ENCODE measurements at places on chromosomes 13 and 19.

DNA sequence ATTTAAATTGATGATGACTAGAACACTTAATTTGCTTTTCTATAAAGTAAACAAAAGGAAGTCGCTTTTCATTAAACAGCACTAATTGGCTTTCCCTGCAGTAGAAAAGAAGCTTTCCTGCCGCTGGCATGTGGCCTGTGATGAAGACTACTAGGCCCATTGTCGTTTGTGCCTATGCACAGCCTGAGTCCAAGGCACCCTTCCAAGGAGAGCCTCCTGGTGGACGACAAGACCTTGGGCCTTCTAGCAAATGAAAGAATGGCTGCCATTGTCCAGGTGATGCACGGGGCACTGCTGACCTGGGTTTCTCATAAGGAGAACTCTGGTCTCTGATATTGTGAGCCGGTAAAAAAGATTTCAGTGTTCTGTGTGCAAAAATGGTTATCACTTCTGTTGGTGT is 233.0 kb downstream of the COL4A1 start:
- DNase-seq = no peak

DNA sequence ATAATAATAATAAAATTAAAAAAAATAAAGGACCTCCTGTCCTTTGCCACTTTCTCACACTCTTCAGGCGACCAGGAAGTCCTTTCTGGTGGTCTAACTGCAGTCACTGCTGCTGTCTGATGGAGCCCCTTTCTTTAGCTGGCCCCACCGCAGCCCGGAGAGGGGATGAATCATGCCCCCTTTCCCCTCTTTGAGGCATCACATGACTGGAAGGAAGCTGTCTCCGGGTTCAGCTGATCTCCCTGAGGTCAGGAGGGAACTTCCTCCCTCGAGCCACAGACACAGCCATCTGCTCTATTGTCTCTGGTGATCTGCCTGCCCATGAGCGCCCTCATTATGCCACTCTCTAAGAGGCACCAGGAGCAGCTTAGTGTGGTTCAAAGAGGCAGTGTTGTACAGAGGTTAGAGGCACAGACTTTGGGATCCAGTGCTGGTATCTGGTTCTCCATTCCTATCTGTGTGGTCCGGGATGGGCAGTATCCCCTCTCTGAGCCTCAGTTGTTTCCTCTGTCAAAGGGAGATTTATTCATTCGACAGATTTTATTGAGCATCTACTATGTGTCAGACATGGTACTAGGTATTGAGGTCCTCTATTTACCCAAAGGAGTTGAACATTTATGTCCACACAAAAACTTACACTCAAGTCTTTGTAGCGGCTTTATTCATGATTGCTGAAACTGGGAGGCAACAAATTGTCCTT is 30.0 kb downstream of the VAV1 start:
- DNase-seq = peak; percentile 45

- DNase-seq = no peak
These were observed 42.1 kb downstream of the TSHZ3 start for GRCh38 chr19:31307071-31307669.

GRCh38 chr19:17481986-17482385 is 11.7 kb downstream of the SLC27A1 start:
- DNase-seq = no peak

DNA sequence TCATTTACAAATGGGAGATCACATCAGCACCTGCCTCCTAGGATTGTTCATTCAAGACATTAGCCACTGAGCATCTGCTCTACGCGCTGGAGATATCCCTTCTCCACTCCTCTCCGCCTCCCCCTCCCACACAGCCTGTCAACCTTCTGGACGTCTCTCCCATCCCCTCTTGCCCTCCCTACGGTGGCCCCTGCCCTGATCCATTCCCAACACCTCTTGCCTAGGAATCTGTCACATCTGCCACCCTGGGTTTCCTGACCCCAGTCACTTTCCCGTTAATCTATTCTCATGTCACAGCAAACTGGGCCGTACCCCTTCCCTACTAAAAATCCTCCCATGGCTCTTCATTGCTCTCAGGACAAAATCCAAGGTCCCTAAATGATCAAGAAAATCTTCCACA is 10.3 kb downstream of the DYRK1B start:
- DNase-seq = no peak

DNA sequence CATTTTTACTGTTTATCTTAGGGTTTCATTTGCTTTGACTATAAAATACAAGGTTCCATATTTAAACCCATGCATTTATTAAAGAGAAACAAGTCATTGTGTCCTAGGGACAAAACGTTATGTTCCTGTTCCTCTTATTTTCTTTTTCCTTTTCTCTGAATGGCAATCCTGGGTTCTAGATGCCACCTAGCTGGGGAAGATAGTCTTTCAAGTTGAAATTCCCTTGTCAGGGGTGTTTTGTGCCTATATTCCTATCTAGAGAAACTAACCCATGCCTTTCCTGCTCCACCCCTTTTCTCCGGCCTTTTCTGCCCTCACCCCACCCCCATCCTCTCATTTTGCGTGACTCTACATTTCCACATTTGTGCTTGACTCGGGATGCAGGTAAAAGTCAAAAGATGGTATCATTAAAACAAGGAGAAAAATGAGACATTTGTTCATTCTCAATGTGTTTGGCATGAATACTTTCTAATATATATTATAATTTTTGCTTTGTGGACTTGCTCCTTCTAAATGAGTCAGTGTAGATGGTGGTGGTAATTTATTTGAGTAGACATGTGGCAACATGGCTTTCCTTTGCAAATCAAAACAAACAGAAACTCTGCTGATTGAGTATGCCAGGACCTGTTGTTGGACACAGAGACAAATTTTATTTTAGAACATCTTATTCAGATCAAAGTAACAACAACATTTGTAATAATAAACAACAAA is 26.8 kb upstream of the STARD13 start:
- no peak for DNase-seq

DNA sequence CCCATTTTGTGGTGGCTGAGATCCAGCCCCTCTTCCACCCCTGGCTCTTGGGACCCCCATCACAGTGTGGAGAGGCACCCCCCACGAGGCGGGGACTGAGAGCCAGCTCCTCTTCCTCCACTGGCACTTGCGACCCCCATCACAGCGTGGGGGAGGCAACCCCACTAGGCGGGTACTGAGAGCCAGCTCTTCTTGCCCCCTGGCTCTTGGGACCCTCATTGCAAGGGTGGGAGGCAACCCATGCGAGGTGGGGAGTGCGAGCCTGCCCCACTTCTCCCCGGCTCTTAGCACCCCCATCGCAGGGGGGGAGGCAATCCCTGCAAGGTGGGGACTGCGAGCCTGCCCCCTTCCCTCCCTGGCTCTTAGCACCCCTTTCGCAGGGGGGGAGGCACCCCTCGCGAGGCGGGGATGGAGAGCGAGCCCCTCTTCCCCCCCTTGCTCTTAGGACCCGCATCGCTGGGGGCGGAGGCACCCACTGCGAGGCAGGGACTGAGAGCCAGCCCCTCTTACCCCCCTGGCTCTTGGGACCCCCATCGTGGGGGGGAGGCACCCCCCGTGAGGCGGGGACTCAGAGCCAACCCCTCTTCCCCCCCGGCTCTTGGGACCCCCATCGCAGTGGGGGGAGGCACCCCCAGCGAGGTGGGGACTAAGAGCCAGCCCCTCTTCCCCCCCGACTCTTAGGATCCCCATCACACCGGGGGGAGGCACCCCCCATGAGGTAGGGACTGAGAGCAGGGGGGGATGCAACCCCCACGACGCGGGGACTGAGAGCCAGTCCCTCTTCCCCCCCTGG is 364.6 kb upstream of the SPRY2 start:
- DNase-seq = no peak

DNA sequence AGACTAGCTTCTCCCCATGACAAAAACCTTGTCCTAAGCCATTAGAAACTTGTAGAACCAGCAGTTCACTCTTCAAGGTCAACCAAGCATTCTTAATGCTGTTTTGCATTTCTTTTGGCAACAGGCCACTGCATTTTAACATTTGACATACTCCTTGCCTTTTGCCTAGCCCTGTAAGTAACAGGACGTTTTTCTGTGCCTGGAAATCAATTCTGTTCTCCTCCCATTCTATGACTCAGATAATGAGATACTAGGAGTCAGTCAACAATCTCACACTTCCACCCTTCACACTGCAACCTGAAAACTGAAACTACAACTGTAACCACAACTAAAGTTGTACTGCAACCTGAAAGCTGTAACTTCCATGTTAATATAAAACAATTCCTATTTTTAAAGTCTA is 268.7 kb downstream of the MZT1 start:
- DNase-seq = no peak

DNA sequence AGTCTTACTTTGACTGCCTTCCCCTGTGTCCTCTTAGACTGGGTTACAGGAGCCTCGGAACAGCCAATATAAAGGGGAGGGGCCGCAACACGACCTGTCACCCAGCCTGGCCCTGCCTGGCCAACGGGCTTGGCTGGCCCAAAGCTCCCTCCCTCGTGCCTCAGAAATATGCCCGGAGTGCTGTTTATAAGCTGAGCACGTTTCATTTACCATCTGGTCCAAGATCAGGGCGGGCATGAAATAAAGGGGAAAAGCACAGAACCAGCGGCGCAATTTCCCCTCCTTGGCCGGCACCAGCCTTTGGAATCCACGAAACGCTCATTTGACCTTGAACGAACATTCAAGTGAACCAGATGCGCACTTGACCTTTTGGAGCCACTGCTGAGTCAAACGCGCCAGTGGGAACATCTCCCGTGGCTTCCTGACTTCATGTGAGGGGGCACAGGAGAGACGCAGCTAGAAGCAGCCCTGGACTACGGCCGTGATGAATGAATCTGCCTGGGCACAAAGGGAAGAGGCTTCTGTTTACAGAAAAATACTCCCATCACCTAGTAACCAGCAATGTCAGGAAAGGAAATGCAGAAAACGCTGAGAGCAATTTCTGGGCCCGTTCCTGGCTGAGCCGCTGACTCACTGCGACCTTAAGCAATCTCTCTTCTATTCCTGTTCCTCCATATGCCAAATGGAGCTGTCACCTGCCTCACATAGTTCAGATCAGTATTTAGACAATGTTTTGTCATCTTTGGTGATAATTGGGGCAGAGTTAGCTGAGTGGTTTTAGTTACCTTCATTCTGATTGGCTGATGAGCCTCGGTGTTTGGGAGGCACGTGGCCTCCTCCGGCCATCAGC is 53.3 kb downstream of the RFX2 start:
- DNase-seq = no peak

- no peak for DNase-seq
These were observed 45.0 kb downstream of the SLC15A1 start for GRCh38 chr13:98707281-98707999.

DNA sequence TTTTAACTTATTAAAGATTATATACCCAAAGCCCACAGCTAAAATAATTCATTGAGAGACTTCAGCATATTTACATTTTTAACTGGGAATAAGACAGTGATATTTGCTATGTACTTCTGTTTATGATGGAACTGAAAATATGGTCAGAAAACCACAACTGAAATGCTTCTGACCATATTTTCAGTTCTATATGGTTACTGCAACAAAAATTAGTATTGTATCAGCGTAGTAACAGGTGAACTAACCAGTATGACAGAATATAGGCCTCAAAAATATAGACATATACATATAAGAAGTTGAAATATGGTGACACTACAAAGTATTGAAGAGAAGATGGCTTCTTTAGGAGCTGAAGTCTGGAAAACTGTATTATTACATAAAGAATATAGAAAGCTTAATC is 857.4 kb downstream of the OLFM4 start:
- DNase-seq = no peak

- DNase-seq = no peak
These were observed 366.4 kb upstream of the SPRY2 start for GRCh38 chr13:80707000-80707983.

- no peak for DNase-seq
These were observed 469 bp downstream of the ABHD17A start for GRCh38 chr19:1884719-1885334.

- no peak for DNase-seq
These were observed 64.4 kb downstream of the POSTN start for GRCh38 chr13:37534181-37534580.

- DNase-seq = peak; percentile 33
These were observed 1.5 kb downstream of the KMT5C start for GRCh38 chr19:55341171-55341588.

DNA sequence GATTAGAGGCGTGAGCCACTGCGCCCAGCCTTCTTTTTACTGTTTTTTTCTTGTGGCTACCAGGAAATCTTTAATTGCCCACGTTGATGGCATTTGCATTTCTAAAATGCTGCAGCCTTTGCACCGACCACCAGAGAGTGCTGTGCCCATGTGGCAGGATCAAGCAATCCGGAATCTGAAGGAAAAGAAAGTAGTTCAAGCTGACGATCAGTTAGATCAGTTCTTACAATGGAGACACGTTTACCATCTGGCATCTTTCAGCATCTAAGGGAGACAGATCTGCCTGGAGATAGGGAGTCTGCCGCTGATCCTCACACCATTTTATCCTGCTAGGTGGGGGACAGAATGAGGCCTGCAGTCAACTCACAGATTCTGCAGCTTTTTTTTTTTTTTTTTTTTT is 19.9 kb downstream of the TINCR start:
- no peak for DNase-seq

- peak; percentile 5 for DNase-seq
These were observed 19.2 kb downstream of the CEACAM6 start for GRCh38 chr19:41774515-41774980.

DNA sequence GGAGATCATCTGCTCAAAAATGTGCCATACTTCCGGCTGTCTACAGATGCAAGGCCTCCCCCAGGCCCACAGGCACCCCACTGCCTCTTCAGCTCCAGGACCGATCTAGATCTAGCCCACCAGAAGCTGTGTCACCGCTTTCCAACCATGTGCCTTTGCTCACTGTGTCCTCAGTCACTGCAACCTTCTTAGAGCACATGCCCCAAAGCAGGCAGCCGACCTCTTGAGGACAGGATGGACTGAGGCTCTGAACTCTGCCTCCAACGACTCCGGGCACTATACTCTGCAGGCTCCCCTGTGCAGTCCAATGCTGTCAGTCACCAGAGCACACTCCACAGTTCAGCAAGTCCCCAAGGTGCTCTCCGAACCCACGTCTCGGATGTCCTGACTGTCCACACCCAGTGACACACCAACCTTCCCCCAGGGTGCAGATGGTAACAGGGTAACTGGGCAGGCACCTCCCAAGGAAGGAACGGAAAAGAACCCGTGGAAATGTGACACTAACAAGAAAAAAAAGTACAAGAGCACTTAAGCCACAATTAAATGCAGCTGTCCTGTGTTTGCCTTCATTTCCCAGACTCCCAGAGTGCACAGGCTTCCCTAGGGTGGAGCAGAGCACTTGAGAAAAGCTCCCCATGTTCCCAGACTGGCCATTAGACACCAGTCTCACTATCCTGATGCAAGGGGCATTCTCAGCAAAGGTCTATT is 4.8 kb downstream of the STK24 start:
- no peak for DNase-seq

GRCh38 chr19:3977242-3978143 is 6.6 kb upstream of the DAPK3 start:
- no peak for DNase-seq

GRCh38 chr13:48403913-48404312 is 9.0 kb downstream of the LPAR6 start:
- no peak for DNase-seq

GRCh38 chr19:50506700-50507099 is 4.3 kb downstream of the JOSD2 start:
- DNase-seq = no peak

DNA sequence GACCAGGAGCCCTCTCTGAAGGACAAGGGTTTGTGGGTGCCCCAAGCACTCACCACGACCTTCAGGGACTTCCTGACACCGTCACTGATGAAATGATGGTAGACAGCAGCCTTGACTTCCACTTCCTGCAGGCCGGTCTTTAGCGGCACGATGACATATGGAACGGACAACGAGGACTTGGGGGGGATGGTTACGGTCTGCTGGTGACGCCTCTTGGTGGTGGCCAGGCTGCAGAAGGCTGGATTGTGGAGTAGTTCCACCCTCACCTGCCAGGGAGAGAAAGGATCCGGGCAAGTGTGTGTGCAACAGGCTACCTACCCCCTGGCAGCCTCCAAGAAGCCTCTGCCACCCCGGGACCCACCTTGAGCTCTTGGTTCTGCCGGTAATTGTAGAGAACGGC is 23.2 kb downstream of the C3 start:
- DNase-seq = no peak

All from effector CD8-positive, alpha-beta T cell (primary cell).